ENCODE measurements at places on chromosomes 12 and 14. TPM values are rescaled to one million over a fixed set of nuclear protein-coding genes. Genes with fewer than 3 reads are reported as not detected.

The PTGDR gene
- 2.9 TPM for total RNA-seq

The MEG3 gene
- total RNA-seq: 246 TPM

The MAP3K9 gene
- 1.5 TPM for total RNA-seq

The ANKRD33 gene
- not detected for total RNA-seq

The RILPL1 gene
- 33.3 TPM for total RNA-seq

The FAM186B gene
- total RNA-seq: 0.23 TPM

The GDF3 gene
- 0.84 TPM for total RNA-seq

DNA sequence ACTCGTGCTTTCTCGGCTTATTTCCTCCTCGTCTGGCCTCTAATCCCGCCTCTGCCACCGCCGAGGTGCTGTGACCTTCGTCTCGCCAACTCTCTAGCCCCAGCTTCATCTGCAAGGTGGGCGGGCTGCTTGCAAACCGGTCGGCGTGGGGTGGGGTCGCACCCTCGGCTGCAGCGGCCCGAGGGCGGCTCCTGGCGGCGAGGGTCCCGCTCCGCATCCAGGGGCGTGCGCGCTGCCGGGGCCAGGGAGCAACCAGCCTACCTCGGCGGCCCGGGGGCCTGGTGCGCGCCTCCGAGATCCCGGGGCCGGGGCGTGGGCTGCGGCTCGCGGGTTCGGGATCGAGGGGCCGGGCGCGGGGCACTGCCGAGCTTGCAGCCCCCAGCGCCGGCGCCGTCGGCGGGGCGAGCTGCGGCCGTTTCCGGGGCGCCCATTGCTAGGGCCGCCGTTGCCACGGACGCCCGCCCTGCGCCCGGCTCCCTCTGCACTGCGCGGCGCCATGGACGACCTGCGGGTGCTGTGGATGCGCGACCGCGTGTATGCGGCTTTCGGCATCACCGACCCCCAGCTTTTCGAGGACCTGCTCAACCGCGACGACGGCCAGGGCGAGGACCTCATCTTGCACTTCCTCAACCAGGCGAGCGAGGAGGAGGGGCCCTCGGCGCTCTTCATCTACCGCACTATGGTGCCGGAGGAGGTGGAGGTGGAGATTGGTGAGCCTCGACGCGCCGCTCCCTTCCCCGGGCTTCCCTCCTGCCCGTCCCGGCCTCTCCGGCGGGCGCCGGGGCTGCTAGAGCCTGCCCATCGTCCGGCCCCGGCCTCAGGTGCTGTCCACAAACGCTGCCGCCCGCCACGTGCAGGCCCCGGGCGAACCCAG lies at the start of gene DNAH10:
DNAH10 (plus strand) TSS at position 461 of the 874 bp plus-strand sequence; CDS start at position 497, 36 bp downstream.
- DNase-seq: no peak

GRCh38 chr12:4819654-4820053 lies 90.1 kb upstream of the KCNA1 start:
- no peak for DNase-seq

GRCh38 chr14:25570483-25570882 lies 520.5 kb upstream of the STXBP6 start:
- DNase-seq: no peak

- DNase-seq: no peak
These were observed 145.7 kb upstream of the ALG10 start for GRCh38 chr12:33876618-33877017.

DNA sequence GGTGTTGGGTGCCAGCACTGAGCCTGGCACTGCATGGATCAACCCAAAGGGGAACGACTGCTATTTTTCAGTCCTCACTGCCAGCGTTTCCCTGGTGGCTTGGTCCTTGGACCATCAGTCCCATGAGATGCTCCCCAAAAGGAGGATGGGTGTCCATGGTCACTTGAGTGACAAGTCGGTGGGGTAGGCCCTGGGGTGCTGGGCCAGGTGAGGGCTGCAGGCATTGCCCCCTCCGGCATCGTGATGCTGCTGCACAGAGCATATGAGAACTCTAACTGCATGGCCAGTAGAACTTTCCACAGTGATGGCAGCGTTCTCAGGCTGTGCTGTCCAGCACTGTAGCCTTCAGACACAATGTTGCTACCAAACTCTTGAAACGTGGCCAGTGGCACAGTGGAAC lies 16.2 kb downstream of the SETD1B start:
- no peak for DNase-seq

GRCh38 chr12:7151532-7151931 lies 21.4 kb downstream of the CLSTN3 start:
- no peak for DNase-seq

DNA sequence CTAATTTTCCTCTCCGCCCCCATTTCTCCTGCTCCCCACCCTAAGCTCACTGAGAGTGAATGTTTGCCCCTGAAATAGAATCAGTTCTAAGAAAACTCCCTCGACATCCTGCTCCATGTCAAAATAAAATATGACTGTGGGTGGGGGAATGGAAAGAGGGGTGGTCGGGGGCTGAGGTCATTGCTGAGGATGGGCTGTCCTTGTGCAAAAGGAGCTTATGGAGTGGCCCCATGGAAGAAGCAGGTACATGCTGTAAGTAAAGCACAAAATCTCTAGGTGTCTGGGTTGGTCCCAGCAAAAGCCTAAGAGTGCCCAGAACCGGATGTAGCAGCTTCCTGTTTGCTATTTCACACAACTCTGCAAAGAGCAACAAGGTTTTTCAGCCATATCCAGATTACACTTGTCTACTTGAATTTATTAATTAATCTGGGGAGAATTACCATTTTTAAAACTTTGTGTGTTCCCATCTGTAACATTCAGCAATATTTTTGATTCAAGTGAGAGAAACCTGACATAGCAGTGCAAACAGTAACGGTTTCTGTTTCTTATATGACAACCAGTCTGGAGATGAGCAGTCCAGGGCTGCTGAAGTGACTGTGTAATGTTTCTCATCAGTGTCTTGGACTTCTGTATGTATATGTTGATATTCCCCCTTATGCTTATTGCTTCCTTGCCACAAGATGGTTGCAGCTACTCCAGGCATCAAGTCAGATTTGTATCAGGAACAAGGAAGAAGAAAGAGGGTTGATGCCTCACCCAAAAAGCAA lies 40.4 kb upstream of the GZMB start:
- DNase-seq: no peak

DNA sequence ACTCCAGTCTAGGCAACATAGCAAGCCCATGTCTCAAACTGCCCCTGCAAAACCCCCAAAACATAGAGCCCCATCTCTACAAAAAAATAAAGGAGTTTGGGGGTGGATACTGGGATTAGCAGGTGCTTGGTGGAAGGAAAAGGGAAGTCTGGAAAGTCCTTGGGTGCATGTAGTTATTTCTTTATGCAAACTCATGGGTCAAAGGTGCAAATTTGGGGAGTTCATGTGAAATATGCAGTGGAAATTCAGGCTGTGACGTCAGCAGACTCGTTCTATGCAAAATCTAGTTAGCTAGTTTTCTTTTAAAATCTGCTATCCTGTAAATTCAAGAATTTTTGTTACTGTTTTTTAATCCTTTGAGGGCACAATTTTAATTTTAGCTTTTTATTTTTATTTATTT lies 51.3 kb downstream of the GNS start:
- DNase-seq: no peak

- no peak for DNase-seq
These were observed 79.7 kb downstream of the PTPRR start for GRCh38 chr12:70840656-70841350.

- no peak for DNase-seq
These were observed 827.9 kb downstream of the BCL11B start for GRCh38 chr14:98444077-98444476.

DNA sequence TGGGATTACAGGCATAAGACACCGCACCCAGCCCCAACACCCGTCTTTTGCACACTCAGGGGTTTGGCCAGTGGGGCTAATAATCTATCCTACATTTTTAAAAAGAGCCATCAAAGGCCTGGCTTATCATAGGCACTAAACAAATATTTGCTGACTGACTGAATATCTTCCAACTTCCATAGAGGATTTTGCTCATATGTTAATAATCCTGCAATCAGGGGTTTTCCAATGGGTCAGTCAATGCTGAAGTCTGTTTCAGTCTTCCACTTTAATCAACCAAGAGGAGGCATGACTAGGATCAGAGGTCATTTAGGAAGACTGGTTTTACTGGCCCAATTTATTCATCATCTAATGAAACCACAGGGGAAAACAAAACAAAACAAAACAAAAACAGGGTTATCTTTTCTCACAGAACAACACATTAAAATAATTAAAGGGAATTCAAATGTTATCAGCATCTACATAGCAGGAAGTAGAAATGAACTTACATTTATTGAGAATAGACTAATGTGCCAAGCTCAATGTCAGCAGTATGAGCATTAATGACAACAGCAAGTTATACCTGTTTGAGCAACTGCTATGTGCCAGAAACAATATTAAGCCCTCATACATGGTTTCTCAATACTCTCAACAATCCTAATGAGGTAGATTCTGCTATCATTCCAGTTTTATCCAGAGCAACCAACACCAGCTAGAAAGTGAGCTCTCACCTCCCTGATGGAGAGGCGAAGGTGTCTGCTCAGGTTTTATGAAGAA lies 372.2 kb downstream of the EGLN3 start:
- DNase-seq: no peak

GRCh38 chr14:69328765-69329164 lies 68.8 kb downstream of the GALNT16 start:
- DNase-seq: no peak

DNA sequence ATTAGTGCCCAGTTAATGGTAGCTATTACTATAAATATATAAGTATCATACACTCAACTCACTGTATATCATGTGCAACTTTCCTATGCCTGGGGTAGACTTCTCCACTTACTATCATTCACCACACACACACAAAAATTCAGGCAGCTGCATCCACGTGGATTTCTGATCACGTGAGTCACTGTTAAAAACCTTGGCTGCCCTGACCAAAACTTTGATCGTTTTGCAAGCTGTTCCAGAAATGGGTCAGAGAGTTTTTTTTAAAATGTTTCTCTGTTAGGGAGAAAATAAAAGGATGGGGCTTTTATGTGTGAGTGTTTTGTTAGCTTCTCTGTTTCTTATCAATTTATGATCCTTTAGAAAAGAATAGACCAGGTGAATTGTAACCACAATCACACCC lies 198.2 kb upstream of the CNOT2 start:
- no peak for DNase-seq

GRCh38 chr12:31600252-31600651 lies 9.3 kb upstream of the DENND5B start:
- DNase-seq: no peak

GRCh38 chr14:100813291-100813690 lies 12.6 kb upstream of the MEG3 start:
- DNase-seq: peak; percentile 12

- DNase-seq: no peak
These were observed 7.9 kb downstream of the C2CD5 start for GRCh38 chr12:22536346-22536945.

DNA sequence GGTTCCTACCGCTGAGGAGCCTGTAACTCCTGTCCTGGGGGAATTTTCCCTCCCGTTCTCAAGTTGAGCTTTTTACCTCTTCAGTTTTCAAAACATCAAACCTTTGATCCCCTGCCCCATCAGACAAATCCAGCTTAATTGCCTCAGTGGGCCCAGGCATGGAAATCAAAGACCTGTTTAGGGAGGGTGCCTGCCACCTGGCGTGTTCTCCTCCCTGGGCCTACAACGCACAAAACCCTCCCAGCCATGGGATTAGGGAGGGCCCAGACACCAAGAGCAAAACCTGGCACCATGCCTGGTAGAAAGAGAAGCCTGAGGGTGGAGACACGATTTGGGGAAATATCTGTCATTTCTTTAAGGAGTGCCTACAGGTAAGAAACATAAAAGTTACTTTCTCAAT lies 672.9 kb downstream of the BCL11B start:
- DNase-seq: no peak

GRCh38 chr14:51087031-51087441 lies 7.9 kb downstream of the TRIM9 start:
- no peak for DNase-seq

- DNase-seq: no peak
These were observed 3.4 kb downstream of the MMP17 start for GRCh38 chr12:131831635-131832041.

GRCh38 chr12:51390891-51391282 lies 319 bp downstream of the GALNT6 start:
- DNase-seq: no peak

GRCh38 chr14:101797856-101798255 lies 36.3 kb downstream of the PPP2R5C start:
- no peak for DNase-seq

DNA sequence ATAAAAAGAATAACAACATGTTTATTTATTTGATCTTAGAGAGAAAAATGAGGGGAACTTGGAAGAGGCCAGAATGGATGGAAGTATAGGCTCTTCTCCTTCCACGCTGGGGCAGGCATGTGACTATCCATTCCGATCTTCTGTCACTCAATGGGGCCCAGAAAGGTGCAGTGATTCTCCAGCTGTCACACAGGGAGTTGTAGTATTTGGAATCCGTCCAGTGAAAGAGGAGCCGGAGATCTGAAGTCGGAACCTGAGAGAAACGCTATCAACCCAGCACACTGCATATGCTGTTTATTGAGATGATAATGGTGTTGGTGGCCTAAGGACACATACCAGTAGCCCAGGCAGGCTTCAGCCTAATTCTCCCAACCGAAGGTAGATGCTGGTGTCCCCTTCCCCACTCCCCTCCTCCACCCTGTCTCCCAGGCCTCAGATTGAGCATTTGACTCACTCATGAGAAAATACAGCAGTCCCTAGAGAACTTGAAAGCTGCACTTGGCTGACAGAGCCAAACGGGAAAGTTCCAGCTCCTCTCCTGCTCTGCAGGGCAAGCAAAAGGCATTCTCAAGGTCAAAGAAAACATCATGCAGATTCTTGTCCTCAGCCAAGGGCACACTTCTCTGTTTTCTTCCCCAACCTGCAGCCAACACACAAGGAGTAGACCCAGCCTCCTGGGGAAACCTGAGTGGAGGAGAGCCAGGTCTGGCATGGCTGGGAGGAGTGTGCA lies 100.4 kb downstream of the IRF2BPL start:
- no peak for DNase-seq

- DNase-seq: no peak
These were observed 55.3 kb downstream of the DERA start for GRCh38 chr12:15966426-15966825.

DNA sequence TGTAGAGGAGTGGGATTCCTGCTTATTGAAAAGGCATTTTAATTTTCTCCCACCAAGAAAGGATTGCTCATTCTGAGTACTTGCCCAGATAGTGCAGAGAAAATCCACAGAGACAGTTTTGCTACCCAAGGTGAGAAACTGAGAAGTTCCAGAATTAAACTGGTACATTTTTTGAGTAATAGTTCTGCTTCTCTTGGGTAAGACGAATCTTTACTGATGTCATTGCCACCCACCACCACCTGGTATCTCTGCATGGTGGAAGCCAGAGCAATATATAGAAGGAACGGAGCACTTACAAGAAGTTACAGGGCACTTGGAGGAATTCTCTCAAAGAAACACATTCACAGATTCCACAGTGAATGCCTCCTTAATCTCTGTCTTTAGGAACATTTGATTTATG lies 20.7 kb upstream of the FRMD6 start:
- DNase-seq: no peak
